Right renal pelvis (tissue), 4 donors: ENCODE measurements at places on chromosomes 1 and 21. TPM values are rescaled to one million over a fixed set of nuclear protein-coding genes. Genes with fewer than 3 reads are reported as not detected.

DNA sequence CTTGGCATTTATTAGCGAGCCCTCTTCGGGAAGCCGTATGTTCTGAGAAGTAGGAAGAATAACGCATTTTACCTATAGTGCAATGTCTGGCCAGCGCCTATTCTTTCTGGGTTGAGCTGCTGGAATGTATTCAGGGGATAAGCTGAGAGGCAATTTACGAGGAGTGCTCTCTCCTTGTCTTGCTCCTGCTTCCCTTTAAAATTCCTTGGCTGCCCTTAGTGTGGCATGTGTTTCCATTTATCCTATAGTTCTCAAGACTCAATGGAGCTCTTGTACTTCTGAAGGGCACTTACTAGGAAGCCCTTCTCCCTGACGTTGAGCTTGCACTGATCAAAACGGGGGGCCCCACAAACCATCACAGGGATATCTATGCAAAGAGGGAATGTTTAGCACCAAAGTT is 364.6 kb downstream of the DISC1 start:
- DNase-seq, result no peak

- DNase-seq, result no peak
These were observed 333.8 kb upstream of the PTBP2 start for GRCh38 chr1:96387785-96388184.

GRCh38 chr1:45230537-45230936 is 24.1 kb upstream of the ZSWIM5 start:
- no peak for DNase-seq

- no peak for DNase-seq
These were observed 24.5 kb downstream of the PROK1 start for GRCh38 chr1:110475362-110476027.

- DNase-seq, result no peak
These were observed 2.4 kb upstream of the PIK3R3 start for GRCh38 chr1:46134660-46135331.

- DNase-seq, result no peak
These were observed 14.7 kb downstream of the WNT3A start for GRCh38 chr1:228021355-228022030.

Gene FMO1
- polyA plus RNA-seq, result 185 TPM

- no peak for DNase-seq
These were observed 64.3 kb upstream of the TTC34 start for GRCh38 chr1:2865571-2866421.

- DNase-seq, result no peak
These were observed 735 bp upstream of the BRINP3 start for GRCh38 chr1:190478149-190479049.

DNA sequence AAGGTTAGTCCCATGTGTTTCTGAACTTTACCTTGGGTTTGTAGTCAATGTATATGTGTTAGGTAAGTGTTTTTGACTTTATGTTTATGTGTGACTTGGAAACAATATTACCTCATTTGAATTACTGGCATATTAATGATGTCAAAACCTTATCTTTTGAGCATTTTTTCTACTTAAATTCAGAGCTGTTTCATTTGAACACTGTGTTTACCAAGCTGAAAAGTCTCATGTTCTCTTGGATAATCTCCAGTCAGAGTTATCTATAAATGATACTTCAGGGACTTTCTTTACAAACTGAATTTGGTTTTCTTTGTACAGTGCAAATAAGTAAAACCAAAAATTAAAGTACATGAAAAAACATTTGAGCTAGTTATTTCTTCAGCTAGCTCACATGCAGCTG is 30.0 kb downstream of the ADAMTS1 start:
- DNase-seq, result no peak

- DNase-seq, result no peak
These were observed 6.9 kb upstream of the PLA2G2D start for GRCh38 chr1:20126041-20126805.

DNA sequence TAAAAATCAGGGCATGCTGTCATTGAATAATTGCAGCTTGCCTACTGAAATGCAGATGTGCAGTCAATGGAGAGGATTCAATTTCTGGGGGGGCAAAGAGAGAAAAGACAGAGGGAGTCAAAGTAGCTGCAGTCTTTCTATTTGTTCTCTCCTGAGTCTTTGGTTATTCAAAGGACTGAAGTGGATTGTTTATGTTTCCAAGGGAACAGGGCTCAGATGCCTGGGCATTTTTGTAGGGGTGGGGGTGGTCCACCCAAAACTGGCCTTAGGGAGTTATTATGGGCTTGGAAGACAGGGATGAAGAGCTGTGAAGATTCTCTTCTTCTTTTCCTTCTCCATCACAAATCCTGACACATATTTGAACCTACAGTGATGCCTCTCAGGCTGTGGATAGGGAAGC is 408.8 kb upstream of the DAB1 start:
- no peak for DNase-seq

Gene EPHA10
- polyA plus RNA-seq, result 0.24 TPM

Gene CASQ2
- 0.82 TPM for polyA plus RNA-seq

Gene VWA1
- 53.9 TPM for polyA plus RNA-seq

GRCh38 chr1:25064465-25065240 is 134.6 kb upstream of the RUNX3 start:
- no peak for DNase-seq

- DNase-seq, result no peak
These were observed 37.0 kb downstream of the HS2ST1 start for GRCh38 chr1:86951430-86951829.

DNA sequence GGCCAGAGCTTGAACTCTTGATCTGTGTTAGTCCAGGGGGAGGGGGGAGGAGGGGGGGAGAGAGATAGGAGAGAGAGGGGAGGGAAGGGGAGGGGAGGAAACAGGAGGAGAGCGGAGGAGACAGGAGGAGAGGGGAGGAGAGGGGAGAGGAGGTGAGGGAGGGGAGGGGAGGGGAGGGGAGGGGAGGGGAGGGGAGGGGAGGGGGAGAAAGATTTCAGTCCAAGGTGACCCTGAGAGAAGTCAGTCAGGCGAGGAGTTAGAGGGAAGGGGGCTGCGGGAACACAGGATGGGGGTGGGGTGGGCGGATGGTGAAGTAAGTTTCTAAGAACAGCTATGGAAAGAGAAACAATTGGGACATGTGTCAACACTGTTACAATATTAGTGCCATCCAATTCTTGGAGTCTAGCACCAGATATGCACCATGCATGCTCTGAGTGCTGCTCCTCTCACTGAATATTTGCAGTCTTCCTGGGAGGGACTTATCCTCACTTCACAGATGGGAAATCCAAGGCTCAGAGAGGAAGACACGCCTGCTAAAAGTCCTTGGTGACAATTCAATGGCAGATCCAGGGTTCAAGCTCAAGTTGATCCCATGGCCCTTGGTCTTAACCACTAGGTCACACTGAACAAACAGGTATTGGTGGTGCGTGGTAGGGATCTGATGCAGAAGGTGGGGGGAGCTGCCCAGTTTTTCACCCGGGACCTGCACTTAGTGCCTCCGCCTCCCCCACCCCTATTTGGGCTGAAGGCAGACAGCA is 42.5 kb upstream of the ECE1 start:
- DNase-seq, result no peak

DNA sequence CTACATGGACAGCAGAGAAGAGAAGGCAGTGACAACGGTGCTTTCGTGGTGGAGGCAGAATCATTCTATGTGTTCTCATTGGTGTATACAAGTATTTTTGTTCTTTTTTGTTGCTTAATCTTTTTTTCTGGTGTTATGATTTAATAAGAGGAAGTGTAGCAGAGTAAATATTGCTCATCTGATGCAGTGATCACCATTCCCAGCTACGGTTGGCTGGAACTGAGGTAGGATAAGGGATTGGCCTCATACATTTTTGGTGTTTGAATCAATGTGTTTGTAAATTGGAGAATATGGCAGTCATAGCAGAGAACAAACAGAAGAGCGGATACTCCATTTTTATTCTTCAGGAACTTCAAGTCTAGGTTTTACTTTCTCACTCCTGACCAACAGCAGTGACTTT is 76.6 kb downstream of the UBE2U start:
- DNase-seq, result no peak

DNA sequence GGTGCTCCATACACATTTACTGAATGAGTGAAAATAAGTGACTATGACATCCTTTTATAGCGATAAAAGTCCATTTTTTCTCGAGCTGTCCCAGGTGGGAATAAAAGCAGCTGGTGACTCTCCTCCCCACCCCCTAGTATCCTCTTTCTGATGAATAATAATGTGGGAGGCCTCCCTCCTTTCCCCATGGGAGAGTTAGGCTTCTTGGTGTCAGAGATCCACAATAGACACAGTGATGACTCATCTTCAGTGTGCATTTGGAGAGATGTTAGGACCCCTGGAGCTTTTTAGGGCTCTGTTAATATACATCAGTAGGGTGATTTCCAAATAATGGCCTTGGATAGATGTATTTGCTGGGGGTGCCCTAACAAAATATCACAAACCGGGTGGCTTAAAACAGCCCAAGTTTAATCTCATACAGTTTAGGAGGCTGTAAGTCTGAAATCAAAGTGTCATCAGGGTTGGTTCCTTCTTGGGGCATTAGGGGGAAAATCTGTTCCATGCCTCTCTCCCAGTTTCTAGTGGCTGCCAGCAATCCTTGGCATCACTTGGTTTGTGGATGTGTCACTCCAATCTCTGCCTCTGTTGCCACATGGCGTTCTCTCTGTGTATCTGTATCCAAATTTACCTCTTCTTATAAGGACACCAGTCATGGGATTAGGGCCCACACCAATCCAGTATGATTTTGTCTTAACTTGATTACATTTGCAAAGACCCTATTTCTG is 4.4 kb upstream of the PHC2 start:
- DNase-seq, result no peak

Gene RIPPLY3
- polyA plus RNA-seq, result 2.1 TPM

Gene CELA3B
- not detected for polyA plus RNA-seq

Gene DNASE2B
- polyA plus RNA-seq, result not detected

Gene FMN2
- 8.4 TPM for polyA plus RNA-seq

Gene SCNM1
- polyA plus RNA-seq, result 37.5 TPM

- DNase-seq, result no peak
These were observed 232.8 kb upstream of the PTBP2 start for GRCh38 chr1:96488777-96489176.

GRCh38 chr1:173360487-173361063 is 116.6 kb upstream of the PRDX6 start:
- DNase-seq, result no peak

GRCh38 chr1:36849956-36850355 is 184.4 kb downstream of the GRIK3 start:
- DNase-seq, result peak; percentile 14

DNA sequence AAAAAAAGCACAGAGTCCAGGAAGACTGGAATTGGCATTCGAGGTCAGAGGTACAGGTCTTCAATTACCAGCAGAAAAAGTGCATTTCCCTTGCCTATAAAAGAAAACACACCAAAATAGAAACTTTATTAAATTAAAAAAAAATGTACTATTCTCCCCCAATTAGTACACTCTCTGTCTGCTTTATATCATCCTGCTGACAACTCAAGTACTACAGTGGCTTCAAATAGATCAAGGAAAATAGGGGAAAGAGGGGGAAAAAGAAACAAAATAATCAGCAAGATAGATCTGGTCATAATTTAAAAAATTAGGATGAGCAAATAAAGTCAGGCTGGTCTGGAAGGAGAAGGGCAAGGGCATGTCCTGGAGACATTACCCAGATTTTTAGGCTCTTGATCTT is 315.1 kb downstream of the PAPPA2 start:
- no peak for DNase-seq

DNA sequence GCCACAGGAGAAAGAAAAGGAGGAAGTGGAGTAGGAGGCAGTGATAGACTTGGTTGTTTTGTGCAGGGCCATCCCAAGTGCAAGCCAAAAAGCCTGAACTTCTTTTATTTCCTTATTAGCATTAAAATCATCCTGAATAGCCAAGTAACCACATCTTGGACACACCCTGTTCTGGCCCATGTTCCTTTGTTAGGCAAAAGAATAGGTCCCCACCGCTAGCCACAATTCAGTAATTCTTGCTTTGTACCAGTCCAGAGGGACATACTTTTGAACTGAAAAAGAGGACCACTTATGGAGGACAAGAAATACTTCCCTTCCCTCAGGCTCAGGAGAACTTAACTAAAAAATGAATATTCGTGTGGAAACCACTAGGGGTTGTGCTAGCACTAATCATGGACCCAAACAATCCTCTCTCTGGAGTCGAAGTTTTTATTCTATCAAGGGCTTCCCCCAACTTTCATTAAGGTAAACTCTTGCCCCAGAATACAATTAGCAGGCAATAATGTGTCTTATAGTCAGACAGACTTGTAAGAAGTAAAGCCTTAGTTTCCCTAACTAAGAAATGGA is 19.4 kb downstream of the TNFSF4 start:
- DNase-seq, result no peak

GRCh38 chr21:41877901-41878830 is 978 bp downstream of the PRDM15 start:
- no peak for DNase-seq

DNA sequence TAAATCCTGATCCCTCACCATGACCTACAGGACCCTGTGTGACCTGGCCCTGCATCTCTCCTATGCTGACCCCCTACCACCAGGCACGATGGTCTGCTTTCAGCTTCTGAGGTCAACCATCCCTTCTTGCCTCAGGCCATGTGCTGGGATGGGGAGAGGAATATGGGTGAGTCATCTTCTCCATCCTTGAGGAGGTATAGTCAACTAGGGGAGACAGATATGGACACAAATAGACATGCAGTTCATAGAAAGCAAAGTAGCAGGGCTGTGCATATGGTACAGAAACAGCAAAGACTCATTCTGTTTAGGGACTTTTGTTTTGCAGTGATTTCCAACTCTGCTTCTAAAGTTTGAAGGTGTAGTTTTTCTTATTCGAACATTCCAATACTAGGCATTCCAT is 250.8 kb upstream of the FGGY start:
- DNase-seq, result no peak

Gene DDX59
- 34.8 TPM for polyA plus RNA-seq

DNA sequence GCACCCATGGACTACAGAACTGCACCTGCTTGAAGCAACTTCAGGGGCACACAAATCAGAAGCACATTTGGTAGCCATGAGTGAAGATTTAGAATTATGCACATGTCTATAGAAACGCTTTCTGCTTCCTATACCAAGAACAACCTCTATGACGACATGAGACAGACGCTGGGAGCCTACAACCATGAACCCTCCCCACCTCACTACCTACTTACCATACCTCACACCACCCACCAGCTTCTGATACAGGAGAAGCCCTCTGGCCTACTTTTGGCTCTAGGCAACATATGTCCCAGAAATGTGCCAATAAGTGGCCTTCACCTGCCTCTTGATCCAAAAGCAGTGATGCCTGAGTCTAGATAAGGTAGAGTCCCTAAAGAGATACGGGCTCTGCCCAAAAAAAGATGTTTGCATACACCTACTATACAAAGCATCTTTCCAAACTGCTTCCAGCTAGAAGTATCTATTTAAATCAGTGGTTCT is 58.5 kb downstream of the SLC45A1 start:
- DNase-seq, result no peak

DNA sequence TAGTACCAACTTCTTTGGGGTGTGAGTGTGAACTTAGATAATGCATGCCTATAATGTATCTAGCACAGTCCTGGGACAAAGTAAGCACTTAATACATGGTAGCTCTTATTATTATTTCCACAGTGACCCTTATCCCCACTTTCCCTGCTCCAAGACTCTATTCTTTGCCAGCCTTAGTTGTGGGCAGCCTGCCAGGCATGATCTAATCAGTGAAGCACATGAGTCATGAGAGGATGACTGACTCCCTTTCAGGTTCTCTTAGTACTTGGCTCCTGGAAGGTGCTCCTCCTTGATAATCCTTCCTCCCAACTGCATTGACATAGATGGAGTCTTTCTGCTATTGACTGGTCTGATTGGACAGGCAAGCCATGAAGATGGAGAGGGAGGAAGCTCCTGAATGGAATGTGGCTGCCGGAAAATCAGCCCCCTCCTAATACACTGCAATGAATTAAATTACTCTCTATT is 17.4 kb upstream of the GNG12 start:
- no peak for DNase-seq

- no peak for DNase-seq
These were observed 50.4 kb downstream of the RHOU start for GRCh38 chr1:228785366-228786330.

Gene CSF1
- polyA plus RNA-seq, result 8.1 TPM
